CD4-positive, alpha-beta T cell (primary cell): ENCODE measurements at places on chromosomes 3 and 15. TPM values are rescaled to one million over a fixed set of nuclear protein-coding genes. Genes with fewer than 3 reads are reported as not detected.

The GLDN gene
- not detected for total RNA-seq

The SOX2 gene
- not detected for total RNA-seq

DNA sequence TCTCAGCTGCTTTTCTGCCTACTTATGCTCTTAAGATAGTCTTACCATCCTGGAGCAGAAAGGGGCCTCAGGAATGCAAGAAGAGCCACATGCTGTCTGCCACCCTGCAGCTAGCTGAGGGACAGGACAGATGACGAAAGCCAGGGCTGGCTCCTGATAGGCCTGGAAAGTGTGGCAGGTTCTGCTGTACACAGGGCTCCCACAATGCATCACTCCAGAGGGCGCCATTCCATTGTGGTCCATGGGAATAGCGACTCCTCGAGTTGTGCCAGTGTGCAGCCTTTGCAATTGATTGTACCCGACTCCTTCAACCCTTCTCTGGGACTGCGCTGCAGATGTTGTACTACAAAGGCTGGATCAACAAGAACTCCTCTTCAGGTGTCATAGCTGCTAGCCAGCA lies 11.2 kb downstream of the ACAN start:
- DNase-seq = no peak

DNA sequence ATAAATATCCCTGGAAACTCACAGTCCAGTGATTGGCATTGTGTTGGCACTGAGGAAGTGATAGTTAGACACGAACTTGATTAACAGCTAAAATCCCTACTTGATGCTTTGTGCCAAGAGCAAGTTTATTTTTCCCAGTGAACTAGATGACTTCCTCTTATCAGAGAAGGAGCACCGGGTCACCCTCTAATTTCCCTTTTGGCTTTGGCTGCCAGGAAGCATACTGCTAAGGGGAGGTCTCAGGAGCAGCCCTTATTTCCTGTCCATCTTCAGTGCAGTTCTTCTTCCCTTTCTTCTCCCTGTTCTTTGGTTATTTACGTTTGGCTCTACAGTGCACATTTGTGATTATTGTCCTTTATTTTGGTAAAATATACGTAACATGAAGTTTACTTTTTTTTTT lies 13.0 kb downstream of the FBLN2 start:
- no peak for DNase-seq

The KCTD6 gene
- total RNA-seq = 5.0 TPM

- DNase-seq = no peak
Measured at GRCh38 chr15:56806148-56806536, 72.8 kb upstream of the ZNF280D start.

The SLC6A1 gene
- not detected for total RNA-seq

- no peak for DNase-seq
Measured at GRCh38 chr3:160577556-160578195, 12.3 kb upstream of the KPNA4 start.

- DNase-seq = no peak
Measured at GRCh38 chr3:37762698-37763097, 99.0 kb upstream of the CTDSPL start.

GRCh38 chr3:191336833-191337232 lies 6.5 kb upstream of the UTS2B start:
- no peak for DNase-seq

DNA sequence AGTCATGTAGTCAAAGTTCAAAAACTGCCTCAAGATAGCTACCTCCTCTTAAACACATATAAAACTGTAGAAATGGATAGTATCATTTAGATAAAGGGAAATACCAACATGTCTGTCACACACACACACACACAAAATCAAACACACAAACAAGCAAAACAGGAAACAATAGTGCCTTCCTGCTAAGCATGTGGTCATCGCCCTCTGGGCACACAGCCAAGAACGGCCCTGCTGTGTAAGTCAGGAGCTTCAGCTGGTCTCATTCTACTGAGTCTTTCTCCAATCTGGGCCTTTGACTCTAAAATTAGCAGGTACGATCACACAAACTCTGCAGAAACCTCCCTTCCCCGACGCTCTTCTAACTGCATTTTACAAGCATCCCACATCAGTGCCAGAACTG lies 272.2 kb upstream of the CHRNA7 start:
- no peak for DNase-seq

- DNase-seq = no peak
Measured at GRCh38 chr15:80934761-80935221, 54.8 kb downstream of the MESD start.

GRCh38 chr3:178194539-178194938 lies 341.7 kb upstream of the KCNMB2 start:
- no peak for DNase-seq

The LPP gene
- 45.9 TPM for total RNA-seq

GRCh38 chr3:126201168-126201567 lies 20.8 kb upstream of the ALDH1L1 start:
- DNase-seq = no peak

DNA sequence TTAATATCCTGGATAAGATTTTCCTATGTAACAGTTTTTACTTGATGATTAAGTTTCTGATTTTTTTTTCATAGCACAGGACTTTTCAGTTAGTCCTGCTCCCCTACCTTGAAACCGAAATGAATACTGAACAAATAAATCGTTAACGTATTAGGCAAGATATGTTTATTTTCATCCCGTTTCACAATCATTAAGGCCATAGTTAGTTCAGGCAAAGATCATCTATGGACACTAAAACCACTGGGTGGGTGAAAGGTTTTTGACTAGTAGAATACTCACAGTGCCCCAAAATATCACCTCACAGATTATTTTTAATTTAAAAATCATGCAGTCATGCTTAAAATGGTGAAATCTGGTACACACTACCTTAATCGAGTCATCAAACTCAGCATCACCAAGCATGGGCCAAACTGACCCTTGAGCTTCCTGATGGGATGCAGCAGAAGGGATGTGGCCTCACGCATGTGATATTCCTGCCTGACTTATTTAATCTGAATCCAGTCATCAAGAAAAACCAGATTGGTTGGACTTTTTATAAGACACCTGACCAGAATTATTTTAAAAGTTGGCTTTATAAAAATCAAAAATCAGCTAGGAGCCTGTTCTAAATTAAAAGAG lies 365.0 kb downstream of the LPP start:
- DNase-seq = no peak

DNA sequence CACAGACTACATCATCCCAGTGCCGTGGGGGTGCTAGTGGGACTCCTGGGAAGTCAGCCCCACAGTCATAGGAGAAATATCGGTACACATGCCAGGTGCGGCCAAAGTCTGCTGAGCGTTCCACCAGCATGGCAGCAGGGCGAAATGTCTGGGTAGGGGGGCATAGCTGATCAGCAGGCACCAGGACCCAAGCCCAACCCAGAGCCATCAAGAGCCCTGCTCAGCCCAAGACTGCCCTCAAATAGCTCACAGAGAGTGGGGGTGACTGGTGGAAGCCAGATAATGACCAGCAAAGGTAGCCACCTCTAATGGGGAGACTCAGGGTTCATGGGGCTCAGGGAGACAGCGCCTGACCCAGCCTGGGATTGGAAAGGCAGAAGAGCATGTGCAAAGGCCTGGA lies 1.3 kb downstream of the LAMB2 start:
- DNase-seq = no peak

DNA sequence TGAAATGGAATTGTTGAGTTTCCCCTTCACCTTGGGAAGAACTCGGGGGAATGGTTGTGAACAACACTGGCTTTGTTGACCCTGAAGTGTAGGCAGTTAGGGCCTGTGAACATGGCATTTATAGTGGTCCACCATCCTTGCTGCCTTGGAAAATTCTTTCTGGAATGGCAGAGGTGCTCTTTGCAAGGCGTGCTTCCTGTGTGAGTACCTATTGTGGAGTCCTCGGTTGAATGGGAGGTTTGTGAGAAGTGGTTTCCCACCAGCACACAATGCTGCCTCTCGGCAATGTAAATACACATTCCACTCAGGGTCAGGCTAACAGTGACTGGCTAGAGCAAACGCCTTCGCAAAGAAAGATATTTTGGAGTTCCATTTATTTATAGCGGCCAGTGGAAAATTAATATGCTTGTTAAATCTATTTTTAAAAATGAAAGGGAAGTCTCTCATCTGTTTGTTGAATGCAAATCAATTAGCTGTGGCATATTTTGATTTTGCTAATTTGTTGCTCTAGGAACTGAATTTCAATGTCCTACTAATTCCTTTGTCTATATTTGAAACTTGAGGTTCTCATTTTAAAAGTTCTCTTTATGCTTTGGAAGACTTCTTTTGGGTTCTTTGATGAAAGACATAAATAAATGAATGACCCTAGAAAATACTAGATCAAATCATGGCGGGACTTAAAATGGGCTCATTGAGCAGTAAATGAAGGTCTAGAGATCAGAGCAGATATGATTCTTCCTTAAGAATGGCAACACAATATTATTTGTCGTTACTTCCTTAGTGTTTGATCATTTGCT lies 59.5 kb downstream of the FNDC3B start:
- DNase-seq = no peak

GRCh38 chr3:158165141-158165655 lies 55.3 kb downstream of the RSRC1 start:
- DNase-seq = no peak

DNA sequence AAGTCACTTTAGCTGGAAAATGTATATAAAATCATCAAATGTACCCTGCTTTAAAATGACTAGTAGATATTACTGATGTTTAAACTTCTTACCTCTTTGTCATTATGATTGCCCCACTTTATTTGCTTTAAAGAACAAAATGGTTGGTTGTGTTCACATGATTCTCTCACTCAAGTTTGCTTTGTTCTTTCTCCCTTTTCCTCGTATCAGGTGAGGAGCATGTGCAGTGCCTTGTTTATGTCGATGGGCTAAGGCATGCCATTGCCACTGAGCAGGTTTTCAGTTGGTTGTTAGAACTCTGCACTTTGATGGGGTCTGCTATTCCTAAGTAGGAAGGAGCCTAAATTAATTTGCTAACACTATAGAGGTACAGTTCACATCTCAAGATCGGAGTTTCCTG lies 5.3 kb downstream of the MAP2K5 start:
- DNase-seq = no peak

GRCh38 chr3:159881828-159882309 lies 106.8 kb upstream of the IL12A start:
- DNase-seq = no peak

- DNase-seq = no peak
Measured at GRCh38 chr15:41494922-41495735, 1.5 kb downstream of the ITPKA start.

The CAPN7 gene
- total RNA-seq = 64.7 TPM

The PDZRN3 gene
- total RNA-seq = not detected

GRCh38 chr3:37320276-37320675 lies 145.9 kb upstream of the LRRFIP2 start:
- DNase-seq = no peak

DNA sequence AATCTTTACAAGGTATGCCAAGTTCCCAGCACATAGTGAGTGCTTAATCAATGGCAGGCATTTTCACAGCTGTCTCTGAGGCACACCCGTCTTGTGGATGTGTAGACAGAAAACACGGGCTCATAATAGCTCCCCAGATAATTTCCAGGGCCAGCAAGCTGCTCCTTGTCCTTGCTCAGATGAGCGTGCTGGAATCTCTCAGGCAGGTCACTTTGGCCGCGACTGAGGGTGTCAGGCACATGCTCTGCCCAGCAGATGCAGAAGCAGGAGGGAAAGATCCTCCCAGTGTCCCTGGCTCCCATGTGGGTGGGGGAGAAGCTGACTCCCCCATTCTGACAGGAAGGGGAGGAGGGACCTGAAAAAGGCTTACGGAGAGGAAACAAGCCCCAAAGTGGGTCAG lies 35.6 kb upstream of the SLC6A1 start:
- DNase-seq = no peak

The FOXB1 gene
- total RNA-seq = 0.19 TPM

- no peak for DNase-seq
Measured at GRCh38 chr15:45794304-45794703, 159.5 kb downstream of the SQOR start.

- no peak for DNase-seq
Measured at GRCh38 chr3:72127844-72128243, 342.9 kb upstream of the PROK2 start.

GRCh38 chr15:62896380-62896866 lies 146.1 kb upstream of the TPM1 start:
- no peak for DNase-seq

GRCh38 chr3:100463646-100464155 lies 28.7 kb upstream of the TMEM45A start:
- no peak for DNase-seq
